ENCODE measurements at places on chromosomes 6 and 20. TPM values are rescaled to one million over a fixed set of nuclear protein-coding genes. Genes with fewer than 3 reads are reported as not detected.

The APCDD1L gene
- 3.9 TPM for total RNA-seq

The PARD6B gene
- total RNA-seq = 0.37 TPM

The DCBLD1 gene
- 27.2 TPM for total RNA-seq

The PRICKLE4 gene
- total RNA-seq = not detected

The OGFRL1 gene
- 14.3 TPM for total RNA-seq

The SLC23A2 gene
- 14.0 TPM for total RNA-seq

All from subcutaneous preadipocyte (primary cell).